T-helper 17 cell (primary cell): ENCODE measurements at places on chromosomes 3 and 15.
A peak's percentile ranks its signal among the peaks of the same experiment; 100 is the strongest.

GRCh38 chr15:40295877-40296560, 11.7 kb downstream of the PLCB2 start:
- DNase-seq = no peak

DNA sequence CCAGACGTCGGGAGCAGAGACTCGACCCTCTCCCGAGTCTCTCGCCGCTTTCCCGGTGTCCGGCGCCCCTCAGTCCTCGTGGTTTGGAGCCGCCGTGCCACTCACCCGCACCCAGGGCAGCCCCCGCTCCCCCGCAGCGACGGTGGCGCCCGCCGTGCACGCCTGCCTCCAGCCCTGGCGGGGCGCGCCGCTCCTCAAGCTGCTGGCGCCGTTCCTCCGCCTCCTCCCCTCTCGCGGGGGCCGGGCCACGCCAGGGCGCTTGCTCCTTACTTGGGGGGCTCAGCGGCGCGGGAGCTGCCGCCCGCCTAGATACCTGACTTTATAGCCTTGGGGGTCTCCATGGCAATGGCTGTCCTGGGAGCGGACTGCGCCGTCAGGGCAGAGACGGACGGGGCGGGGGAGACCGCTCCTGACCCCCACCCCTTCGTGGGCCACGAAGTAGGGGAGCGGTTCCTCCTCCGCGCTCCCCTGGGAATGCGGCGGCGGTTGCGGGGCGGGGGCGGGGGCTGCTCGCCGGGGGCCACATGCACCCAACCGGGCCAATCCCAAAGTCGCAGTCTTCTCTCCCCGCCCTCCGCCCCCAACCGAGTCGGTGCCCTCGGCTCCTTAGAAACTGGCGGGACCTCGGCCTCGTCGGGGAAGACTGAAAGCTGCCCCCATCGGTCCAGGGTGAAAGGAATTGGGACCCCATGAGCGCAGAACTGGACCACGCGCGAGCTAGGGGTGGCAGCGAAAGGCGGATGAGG, at the start of gene ANKRD63:
ANKRD63 (minus strand) TSS at position 196 of the 746 bp plus-strand sequence. CDS start 478 bp downstream, outside the sequence.
- peak; percentile 15 for DNase-seq

DNA sequence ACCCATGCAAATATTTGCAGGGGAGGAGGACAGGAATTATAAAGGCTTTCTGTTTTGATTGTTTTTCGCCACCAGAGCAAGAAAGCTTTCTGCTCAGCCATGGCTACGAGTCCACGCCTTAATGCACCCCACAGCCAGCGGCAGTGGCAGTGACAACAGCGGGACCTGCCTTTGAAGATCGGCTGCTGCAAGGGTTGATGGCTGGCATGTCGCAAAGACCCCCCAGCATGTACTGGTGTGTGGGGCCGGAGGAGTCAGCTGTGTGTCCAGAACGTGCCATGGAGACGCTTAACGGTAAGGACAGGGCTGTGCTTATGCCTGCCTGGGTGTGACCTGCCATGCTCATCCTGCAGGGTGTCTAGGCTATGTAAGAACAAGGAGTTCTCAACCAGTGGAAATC, 5.3 kb downstream of the LRRK1 start:
- no peak for DNase-seq

DNA sequence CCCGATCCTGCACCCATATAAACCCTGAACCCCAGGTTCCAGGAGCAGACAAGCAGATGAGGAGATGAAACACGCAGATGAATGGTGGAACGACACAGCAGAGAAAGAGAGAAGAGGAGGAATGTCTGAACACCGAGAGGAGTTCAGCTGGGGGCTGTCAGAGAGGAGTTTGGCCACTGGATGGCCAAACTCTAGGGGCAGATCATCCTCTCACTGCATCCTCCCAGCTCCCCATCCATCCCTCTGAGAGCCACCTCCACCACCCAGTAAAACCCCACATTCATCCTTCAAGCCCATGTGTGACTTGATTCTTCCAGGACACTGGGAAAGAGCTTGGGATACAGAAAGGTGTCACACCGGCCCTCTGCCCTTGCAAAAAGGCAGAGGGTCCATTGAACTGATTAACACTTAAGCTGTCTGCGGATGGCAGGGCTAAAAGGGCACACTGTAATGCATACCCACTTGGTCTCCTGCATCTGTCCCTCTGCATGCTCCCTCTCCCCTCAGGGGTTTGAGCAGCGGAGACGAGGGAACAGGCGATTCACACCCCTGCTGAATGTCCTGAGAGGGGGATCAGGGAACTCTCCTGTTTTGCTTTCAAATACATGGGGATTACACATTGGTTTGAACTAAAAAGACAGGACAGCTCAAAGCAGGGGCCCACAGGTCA, 53.8 kb downstream of the TMED3 start:
- no peak for DNase-seq

- DNase-seq = no peak
Measured at GRCh38 chr3:127106456-127106855, 86.5 kb upstream of the PRR23E start.

DNA sequence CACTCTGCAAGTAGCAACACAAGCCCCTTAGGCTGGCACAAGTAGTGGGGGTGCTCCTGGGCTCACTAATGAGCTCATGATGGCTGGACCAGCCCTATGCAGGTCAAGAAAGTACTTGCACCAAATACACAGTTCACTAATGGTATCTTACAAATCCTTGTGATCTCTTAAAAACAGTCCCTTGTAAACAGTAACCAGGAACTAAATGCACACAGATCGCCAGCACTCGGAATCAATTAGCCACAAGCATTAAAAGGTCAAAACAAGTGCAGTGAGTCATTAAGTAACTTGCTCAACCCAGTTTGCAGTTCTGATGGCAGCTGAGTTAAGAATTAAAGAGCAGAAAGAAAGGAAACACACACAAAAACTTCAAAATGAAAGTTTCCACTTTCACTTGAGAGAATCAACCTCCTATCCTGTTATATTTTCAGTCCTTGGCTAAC, 43.2 kb downstream of the ARHGEF3 start:
- no peak for DNase-seq

DNA sequence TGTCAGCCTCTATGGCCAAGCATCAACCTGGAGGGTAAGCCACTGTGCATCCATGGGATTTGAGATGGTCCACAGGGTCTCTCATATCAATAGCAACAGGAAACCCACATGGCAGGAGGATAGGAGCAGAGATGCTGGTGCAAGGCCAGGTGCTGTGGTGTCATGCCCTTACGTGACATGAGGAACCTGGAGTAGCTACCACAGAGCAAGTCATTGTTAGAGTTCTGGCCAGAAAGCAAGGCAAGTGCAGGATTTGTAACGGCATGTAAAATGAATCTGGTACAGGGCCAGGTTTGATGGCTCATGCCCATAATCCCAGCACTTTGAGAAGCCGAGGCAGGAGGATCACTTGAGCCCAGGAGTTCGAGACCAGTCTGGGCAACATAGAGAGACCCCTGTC, 14.8 kb upstream of the ZNF774 start:
- no peak for DNase-seq

DNA sequence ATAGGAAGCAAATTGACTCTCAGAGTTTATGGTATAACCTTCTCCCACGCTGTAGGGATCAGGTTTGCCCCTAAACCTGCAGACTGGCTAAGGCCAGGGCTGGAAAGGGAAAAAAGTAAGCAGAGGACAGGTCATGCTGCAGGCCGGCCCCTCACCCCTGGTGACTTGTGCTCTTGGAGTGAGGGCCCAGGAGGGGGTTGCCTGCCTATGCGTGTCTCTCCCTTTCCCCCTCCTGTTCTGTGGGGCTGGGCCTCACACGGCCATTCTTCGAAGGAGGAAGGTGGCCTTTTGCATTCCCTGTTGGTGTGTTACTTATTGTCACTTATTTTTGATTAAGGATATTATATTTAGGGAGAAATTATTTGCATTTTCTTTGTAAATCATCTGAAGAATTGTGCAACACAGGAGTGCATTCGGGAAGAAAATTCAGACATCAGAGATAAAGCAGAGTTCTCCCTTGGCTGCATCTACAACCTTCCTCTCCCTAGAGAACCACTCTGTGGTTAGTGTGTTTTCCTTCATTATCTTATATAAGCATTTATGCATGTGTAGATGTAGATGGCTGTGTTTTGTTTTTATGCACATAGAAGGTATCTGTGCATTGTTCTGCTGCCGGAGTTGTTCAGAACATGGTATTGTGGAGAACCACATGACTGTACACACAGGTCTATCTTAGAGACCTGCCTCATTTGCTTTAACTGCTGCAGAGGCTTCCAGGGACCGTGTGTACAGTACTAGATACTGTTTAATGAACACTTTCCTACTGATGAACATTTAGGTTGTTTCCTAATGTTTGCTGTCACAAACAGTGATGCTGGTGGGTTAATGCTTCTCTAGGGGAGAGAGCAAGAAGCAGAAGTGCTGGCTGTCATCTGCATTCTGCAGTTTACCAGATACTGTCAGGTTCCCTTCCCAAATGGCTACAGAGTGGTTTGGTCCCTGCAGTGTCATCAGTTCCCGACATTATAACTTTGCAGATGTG, 133.5 kb downstream of the APBA2 start:
- DNase-seq = no peak

- no peak for DNase-seq
Measured at GRCh38 chr3:141060327-141060726, 9.2 kb downstream of the SPSB4 start.

DNA sequence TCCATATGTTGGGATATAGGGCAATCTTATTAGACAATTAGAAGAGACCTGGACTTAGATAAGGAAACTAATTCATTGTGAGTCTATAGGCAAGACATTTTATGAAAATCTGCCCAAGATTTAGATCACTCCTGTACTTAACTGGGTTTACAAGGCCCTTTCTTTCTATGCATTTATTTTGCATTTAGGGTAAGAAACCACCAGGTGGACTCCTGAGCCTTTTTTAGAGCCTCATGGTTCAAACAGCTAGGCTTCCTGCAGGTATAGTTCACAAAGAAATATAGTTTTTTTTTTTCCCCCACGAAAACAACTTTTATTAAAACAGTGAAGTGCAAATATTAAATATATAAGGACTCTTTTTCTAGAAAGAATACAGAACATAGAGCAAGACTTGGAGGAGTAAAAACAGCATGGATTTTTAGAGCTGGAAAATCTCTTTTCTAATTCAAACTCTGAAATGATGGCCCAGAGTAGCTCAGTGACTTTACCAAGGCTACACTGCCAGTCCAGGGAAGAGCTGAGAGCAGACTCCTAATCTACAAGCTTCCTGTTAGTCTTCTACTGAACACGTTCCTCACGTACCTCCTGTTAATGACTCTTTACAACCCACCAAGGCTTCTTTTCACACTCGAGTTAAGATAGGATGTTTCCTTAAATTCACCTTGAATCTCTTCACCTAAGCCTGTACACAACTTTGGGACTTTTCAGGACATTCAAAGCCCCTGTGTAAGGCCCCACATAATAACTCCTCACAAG, 400.9 kb upstream of the ATP11B start:
- DNase-seq = no peak

DNA sequence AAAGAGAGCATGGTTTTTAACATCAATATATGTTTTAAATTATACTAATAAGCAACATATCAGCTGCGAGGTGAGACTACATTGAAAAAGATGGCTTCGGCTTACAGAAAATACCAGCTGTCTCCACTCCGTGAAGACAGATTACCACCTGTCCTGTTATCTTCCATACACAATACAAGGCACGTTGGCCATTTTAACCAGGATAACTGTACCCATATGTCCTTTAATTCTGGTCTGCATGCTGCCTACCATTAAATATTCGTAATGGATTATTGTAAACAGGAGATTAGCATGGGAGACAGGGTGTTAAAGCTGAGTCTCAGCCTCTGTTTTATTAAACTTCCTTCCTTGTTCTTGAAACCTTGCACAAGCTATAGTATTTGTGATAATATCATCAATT, 855.5 kb downstream of the ROBO1 start:
- no peak for DNase-seq

DNA sequence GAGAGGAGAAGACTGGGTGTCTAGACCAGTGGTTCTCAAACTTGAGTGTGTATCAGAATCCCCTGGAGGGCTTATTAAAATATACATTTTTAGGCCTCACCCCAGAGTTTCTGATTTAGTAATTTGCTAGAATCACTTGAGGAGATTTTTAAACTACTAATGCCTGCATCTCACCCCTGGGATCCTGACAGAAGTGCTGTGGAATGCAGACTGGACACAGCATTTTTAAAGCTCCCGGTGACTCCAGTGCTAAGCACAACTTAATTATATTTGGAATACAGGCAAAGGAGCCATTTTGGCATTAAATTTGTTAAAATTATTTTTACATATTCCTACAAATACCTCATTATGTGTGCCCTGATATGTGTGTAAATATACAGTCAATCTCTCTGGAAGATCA, 26.7 kb upstream of the COL6A6 start:
- no peak for DNase-seq

DNA sequence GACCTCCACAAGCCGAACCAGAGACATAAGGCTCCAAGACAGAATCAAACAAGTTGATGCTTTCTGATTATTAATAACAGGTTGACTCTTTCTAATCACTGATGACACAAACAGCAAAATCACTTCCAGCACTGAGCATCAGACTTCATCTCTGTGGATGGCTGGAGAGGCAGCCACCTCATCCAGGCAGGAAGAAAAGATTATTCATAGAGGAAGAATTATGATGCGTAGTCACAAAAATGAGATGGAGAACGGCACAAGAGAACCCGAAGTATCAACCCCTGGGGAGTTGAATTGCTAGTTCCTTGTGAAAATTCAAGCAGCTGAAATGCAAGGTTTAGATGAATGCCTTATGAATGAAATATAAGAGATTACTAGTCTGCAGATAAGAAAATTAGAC, 49.9 kb upstream of the LMCD1 start:
- DNase-seq = no peak

DNA sequence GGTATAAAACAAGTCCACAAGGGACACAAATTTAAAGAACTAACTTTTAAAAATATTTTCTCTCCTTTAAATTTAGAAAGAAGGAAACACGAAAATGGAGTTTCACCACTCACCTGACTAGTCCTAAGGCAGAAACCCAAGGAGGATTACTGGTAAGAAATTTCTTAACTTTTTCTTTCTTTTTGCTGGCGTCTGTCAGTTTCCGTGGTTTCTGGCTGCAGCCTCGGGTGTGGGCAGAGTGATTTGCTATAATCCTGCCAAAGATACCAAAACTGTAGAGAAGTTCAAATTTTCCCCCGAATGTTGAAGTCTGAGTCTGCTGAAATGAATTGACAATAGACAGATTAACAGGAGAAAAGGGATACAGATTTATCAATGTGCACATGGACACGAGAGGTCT, 843.6 kb upstream of the ALCAM start:
- no peak for DNase-seq
